Left renal cortex interstitium (tissue), 4 donors: ENCODE measurements at places on chromosomes 16 and 17.

GRCh38 chr17:66472123-66472522 is 169.7 kb downstream of the PRKCA start:
- DNase-seq, result no peak

- DNase-seq, result no peak
Measured at GRCh38 chr17:37678036-37678435, 34.8 kb upstream of the DDX52 start.

GRCh38 chr16:4626396-4626795 is 1.8 kb downstream of the MGRN1 start:
- no peak for DNase-seq

DNA sequence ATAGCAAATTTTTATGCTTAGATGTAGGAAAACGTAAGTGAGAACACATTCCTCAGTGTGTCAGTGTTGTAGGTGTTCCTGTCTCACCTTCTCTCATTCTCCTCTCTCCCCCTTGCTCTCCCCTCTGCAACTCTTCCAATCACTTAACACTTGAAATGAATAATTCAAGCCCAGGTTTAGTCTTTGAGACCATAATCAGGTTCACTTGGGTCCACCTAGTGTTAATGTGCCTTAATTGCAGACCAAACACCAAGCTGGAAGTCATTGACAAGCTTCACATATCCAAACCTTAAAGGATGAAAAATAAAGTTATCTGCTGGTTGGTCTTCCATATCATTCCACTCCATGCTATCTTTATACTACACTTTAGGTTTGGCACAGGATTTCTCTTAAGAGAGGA is 37.0 kb downstream of the STXBP4 start:
- DNase-seq, result no peak

DNA sequence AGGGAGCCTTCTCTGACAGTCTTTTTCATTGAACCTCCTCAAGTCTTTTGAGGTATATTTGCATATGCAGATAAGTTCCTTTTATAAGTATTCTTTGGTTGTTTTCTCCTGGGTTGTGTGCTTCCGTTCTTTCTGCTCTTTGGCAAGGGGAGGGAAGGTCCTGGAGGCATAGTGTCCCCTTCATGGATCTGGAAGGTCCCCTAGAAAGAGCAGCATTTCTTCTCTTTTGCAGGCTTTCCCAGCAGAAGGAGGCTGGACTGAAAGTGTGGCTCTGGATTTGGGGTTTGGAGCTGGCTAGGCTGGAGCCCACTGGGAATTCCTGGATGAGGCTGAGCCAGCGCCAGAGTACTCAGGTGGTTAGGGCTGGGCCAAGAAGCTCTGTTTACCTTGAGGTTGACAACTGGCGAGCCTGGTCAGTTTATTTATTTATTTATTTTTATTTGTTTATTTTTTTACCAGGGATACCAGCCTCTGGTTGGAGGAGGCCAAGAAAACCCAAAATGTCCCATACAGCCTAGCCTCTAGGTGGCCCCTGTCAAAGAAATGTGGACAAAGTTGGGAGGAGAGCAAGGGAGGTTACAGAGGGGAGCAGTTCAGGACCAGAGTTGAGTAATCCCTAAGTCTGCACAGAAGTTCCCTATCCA is 5.4 kb upstream of the TOP2A start:
- DNase-seq, result no peak

DNA sequence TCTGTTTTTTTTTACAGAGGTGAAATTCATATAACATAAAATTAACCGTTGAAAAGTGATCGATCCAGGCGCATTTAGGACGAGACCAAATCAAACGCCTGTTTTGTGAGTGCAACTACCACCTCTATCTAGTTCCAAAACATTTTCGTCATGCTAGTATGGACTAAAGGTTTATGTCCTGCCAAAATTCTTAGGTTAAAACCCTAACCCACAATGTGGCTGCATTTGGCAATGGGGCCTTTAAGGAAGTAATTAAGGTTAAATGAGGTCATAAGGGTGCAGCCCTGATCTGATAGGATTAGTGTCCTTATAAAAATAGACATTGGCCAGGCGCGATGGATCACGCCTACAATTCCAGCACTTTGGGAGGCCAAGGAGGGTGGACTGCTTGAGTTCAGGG is 32.8 kb upstream of the RCVRN start:
- DNase-seq, result no peak

GRCh38 chr17:15238676-15239422 is 26.3 kb downstream of the PMP22 start:
- DNase-seq, result no peak

DNA sequence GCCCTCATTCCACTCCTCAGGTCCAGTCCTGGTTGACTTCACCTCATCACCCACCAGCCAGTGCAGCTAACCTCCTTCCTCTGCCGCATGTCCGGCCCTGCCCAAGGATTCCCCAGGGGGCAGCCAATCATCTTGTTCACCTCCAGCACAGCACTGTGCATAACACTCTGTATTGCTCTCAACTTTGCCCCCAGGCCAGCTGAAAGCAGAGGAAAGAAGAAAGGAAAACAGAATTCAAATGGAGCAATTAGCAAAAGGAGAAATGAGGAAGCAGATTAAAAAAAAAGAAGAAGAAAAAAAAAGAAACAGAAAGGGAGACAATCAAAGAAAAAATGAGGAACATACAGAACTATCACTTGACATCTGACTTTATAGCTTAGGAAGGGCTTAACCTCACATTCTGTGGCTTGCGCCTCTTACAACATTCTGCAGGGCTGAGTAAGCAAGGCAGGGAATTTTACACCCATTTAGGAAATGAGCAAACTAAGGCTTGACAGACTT is 26.1 kb downstream of the GAS7 start:
- DNase-seq, result no peak

DNA sequence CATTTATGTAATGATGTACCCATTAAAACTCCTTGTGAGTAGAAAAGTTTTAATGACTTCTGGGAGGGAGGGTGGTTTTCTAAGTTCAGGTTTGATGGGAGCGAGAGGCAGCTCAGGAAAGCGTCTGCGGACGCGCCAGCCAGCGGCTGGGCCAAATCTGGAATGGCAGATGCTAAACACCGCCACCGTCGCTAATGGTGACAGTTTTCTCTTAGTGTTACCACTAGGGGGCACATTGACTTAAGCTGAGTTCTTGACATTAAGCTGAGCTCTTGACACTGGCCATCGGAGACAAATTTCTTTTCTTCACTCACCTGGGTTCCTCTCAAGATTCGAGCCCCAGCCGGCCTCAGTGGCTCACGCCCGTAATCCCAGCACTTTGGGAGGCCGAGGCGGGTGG is 6.7 kb downstream of the TRPV1 start:
- DNase-seq, result no peak

GRCh38 chr16:81436386-81436785 is 8.2 kb upstream of the CMIP start:
- DNase-seq, result no peak

DNA sequence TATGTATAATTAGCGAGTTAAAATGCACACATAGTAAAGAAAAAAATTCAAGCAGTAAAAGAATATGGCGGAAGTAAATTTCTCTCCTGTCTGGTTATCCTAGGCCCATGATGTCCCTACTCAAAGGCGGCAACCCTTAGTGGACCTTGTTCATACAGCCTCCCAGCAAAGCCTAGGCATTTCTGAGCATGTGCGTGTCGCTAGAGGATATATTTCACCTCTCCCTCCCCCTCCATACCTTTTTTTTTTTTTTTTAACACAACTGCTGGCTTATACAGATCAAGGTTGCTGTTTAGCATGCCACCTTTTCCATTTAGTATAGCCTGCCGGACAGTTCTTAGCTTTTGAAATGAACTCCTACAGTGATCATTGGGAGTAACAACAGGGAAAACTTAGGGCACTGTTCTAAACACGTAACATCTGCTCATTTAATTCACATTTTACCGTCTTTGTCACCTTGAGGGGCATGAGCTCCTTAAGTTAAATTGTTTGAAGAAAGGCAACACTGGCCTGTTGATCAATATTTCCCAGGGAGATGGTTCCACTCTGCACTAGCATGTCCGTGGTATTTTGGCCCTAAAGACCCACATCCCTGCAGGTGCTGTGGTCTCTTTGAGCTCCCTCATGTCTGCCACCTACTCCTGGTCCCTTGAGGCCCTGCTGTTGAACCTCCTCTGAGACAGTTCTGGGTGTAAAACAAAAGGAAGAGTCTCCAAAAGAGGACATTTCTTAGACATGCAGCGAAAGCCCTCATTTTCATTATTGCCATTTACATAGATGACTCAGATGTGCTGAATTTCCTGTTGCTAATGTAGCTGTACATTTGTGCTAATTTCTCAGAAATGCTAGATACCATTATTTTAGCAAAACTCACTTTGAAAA is 4.1 kb upstream of the TNFRSF13B start:
- no peak for DNase-seq

- DNase-seq, result no peak
Measured at GRCh38 chr16:64398793-64399192, 723.1 kb downstream of the CDH11 start.

DNA sequence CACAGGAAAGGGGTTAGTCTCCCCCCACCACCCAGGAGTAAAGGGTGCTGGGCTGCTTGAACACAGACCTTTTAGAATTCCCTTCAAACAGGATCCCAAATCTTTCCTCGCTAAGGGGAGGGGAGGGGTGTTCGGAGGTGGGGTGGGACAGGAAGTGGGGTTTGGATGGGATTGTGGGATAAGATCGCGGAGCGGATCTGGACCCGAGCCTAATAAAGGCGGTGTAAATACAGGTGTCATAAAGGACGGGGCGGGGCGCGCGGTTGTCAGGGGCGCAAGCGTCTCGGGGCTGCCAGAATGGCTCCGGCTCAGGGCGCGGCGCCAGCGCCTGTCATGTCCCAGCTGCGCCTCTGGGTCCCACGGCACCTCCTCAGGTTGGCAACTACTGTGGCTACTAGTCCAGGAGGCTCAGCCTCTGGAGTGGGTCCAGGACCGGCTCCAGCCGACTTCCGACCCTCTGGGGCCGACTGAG is 59.8 kb upstream of the FBXO47 start:
- DNase-seq, result no peak

DNA sequence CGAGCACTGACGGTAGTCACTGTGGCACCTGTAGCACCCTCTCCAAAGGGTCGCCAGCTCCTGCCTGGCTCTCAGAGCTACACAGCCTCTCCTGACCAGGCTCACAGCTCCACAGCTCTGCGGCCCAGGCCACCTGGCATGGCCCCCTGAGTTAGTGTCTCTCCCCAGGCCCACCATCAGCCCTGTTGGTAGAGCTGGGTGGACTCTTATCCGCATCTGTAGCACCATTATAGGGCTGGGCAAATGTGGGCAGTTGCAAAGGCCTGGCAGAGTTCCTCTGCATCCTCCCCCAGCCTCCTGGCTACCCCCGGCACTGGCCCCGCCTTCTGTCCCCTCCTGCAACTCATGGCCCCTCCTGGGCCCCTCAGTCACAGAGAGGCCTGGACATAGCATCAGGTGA is 18.2 kb downstream of the SCGB1C2 start:
- DNase-seq, result no peak

GRCh38 chr16:58123896-58124600 is 5.1 kb downstream of the CFAP20 start:
- DNase-seq, result no peak

GRCh38 chr17:68470961-68471360 is 13.7 kb upstream of the WIPI1 start:
- no peak for DNase-seq

GRCh38 chr17:9676820-9677310 is 31.5 kb downstream of the USP43 start:
- no peak for DNase-seq

DNA sequence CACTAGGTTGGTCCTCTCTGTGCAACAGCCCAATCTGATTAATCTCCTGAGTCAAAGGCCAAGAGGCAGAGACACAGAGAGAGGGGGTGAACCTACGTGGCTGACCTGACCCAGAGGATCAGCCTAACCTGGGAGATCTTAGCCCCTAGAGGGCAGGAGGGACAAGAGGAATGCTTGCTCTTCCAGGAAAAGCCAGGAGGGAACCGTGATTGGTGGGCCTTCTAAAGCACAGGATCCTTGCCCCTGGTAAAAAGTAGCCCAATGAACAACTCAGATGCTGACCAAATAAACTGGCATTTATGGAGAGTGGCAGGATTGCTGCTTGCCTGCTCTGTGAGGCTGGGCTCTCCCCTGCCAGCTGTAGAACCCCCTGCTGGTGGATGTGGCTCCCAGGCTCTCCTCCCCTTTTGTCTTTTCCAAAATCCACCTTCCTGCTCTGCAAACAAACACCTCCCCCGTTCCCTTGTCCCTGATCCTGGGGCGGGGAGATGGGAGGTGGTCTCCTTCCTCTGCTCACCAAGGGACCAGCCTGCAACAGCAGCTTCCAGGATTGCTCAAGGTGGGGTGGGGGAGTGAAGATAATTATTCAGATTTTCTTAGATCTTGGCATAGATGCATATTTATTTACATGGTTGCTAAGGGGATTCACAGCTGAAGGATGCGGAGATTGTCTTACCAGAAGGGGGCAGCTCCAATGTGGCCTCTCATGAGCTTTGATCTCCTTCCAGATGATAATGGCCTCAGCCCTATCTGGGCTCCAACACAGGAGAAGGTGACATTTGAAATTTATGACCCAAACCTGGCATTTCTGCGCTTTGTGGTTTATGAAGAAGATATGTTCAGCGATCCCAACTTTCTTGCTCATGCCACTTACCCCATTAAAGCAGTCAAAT is 71.9 kb downstream of the SDR42E1 start:
- no peak for DNase-seq

DNA sequence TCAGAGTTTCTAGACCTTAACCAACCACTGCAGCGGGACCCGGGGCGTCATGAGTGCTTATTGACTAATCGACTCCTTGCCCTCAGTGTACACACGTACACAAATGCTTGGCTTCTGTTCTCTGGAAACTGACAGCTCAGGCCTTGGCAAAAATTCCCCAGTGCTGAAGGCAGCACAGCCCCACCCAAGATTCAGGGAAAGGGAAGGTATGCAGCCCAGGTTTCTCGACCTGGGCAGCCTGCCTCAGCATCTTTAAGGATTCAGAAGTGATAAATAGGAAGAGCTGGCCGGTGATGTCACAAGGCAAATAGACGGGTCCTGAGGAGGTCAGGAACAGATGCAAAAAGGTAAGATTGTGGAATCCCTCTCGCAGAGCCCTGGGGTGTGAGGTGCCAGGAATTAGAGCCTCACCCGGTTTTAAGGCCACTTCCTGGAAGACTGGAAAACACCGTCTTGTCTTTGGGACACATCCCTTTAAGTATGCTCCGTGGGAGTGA is 9.0 kb upstream of the CDH3 start:
- DNase-seq, result no peak

- no peak for DNase-seq
Measured at GRCh38 chr17:31935512-31935911, 1.3 kb upstream of the SUZ12 start.

DNA sequence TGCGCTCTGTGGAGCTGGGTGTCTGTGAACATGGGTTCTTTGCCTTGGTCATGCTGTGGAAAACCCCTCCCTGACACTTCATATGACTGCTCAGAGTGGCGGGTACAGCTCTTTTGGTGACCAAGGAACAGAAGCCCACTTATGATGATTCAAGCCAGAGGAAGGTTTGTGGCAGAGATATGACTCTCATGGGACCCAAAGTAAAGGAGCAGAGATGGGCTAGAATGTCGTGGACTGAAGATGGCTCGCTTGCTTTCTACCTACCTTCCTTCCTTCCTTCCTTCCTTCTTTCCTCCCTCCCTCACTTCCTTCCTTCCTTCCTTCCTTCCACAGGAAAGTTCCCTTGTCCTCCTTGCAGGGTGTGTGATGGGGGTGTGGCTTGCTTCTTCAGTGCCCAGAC is 169.7 kb upstream of the IRX3 start:
- DNase-seq, result no peak
